Breast epithelium (tissue), 4 donors: ENCODE measurements at places on chromosomes 4 and X. TPM values are rescaled to one million over a fixed set of nuclear protein-coding genes. Genes with fewer than 3 reads are reported as not detected.

DNA sequence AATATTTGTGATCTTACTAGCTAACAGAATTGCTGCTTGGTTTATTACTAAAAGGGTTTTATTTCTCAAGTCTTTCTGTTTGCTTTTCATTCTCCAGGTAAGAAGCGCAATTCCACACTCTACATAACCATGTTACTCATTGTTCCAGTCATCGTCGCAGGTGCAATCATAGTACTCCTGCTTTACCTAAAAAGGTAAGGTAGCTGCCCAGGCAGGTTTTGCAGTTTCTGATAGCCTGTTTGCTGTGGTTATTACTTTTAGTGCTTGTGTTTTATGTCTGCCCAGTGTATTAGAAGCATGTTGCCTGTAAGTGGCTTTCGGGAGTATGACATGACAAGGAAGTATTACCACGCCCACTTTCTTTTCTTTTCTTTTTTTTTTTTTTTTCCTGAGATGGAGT is 46.4 kb downstream of the IL13RA1 start:
- H3K27me3 ChIP-seq = no peaks in the 10 kb centered on the region
- H3K4me1 ChIP-seq = no peaks in the 10 kb centered on the region
- no peak for DNase-seq

SYAP1 gene
- 30.4 TPM for total RNA-seq

GRCh38 chrX:114599305-114599704 is 15.4 kb downstream of the HTR2C start:
- no peak overlapping the region for H3K4me3 ChIP-seq
- H3K27me3 ChIP-seq = no peaks in the 10 kb centered on the region
- no peak overlapping the region for H3K27ac ChIP-seq
- no peak for DNase-seq
- no peaks in the 10 kb centered on the region for H3K36me3 ChIP-seq

WWC2 gene
- total RNA-seq = 37.4 TPM

PIM2 gene
- total RNA-seq = 20.3 TPM

DNA sequence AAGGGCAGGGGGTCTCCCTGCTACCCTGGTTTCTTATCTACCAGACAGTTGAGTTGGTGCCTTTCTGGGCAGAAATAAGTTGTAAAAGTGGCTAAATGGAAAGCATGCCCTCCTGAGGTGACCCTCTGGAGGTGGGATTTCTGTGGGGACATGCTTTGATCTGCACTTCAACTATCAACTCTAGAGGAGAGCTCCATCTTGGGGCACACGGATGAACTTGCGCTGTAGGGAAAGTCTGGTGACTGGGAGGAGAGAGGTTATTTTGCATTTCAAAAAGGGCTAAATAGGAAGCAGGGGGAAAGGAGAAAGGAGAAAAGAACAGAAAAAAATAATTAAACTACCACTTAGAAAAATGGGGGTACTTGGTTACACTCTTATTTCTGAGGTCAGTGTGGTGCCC is 12.7 kb upstream of the RHOXF2B start:
- H3K4me3 ChIP-seq = no peak overlapping the region
- no peak for DNase-seq
- no peaks in the 10 kb centered on the region for H3K36me3 ChIP-seq
- no peaks in the 10 kb centered on the region for H3K4me1 ChIP-seq
- H3K27me3 ChIP-seq = peaks cover 8% of the 10 kb centered on the region
